ENCODE measurements at places on chromosomes 16 and 17. TPM values are rescaled to one million over a fixed set of nuclear protein-coding genes. Genes with fewer than 3 reads are reported as not detected.
A peak's percentile ranks its signal among the peaks of the same experiment; 100 is the strongest.

GRCh38 chr17:8986295-8986694, 20.8 kb upstream of the PIK3R5 start:
- no peak for DNase-seq

- no peak for DNase-seq
These were observed 3.4 kb upstream of the CD2BP2 start for GRCh38 chr16:30358577-30358936.

The CRISPLD2 gene
- not detected for total RNA-seq

DNA sequence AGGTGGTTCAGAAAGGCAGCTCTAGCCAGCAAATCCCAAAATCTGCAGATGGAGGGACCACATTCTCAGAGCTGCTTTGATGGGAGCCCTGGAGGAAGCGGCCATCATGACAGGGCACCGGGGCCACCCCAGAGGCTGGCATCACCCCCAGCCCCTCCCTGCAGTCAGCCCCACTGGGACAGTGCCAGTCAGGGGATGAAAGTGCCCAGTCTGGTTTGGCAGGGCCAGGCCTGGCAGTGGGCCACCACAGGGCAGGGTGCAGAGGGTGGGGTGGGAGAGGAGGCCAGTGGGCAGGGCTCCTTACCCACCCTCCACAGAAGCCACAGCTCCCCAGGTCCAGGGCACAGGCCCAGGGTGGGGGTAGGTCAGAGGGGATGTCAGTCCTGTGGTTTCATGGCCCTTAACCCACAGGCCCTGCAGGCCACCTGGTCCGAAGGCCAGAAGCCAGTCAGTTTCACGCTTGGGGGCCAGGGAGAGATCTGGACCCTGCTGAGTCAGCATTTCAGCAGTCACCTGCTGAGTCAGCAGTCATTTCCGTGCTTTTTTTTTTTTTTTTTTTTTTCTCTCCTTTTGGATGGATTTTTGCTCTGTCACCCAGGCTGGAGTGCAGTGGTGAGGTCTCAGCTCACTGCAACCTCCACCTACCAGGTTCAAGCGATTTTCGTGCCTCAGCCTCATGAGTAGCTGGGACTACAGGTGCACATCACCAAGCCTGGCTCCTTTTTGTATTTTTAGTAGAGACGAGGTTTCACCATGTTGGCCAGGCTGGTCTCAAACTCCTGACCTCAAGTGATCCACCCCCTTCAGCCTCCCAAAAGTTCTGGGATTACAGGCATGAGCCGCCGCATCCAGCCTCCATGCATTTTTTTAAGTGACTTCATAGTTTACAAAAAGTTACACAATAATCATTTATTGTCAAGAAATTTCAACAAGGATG, 10.4 kb downstream of the SLC25A10 start:
- no peak for DNase-seq

The KRTAP17-1 gene
- not detected for total RNA-seq

DNA sequence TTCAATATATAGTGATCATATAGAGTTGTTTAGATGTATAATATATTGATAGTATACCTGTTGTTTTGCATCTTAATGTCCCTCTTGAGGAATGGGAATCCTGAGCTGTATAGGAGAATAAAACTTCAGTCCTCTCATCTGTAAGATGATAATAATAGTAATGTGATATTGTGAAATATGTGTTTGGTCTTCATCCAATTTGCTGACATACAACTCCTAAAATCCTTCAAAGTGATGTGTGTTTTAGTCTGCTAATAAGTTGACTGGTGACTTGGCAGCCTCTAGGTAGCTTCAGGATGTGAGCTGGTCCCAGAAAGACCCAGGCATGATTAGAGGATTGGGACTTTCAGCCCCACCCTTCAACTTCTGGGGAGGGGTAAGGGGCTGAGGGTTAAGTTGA, 22.8 kb upstream of the NFAT5 start:
- DNase-seq = no peak

The HOXB4 gene
- 13.1 TPM for total RNA-seq

GRCh38 chr17:28950017-28950751, 1.1 kb downstream of the PHF12 start:
- DNase-seq = peak; percentile 54

The CDH5 gene
- 804 TPM for total RNA-seq

All from endothelial cell of umbilical vein (primary cell).